ENCODE measurements at places on chromosomes 4 and X.

- DNase-seq, result no peak
Measured at GRCh38 chr4:190017357-190018200, 9.5 kb downstream of the FRG2 start.

GRCh38 chr4:4838051-4838935 lies 21.2 kb upstream of the MSX1 start:
- no peak for DNase-seq

- DNase-seq, result no peak
Measured at GRCh38 chrX:118178450-118178849, 61.8 kb upstream of the KLHL13 start.

DNA sequence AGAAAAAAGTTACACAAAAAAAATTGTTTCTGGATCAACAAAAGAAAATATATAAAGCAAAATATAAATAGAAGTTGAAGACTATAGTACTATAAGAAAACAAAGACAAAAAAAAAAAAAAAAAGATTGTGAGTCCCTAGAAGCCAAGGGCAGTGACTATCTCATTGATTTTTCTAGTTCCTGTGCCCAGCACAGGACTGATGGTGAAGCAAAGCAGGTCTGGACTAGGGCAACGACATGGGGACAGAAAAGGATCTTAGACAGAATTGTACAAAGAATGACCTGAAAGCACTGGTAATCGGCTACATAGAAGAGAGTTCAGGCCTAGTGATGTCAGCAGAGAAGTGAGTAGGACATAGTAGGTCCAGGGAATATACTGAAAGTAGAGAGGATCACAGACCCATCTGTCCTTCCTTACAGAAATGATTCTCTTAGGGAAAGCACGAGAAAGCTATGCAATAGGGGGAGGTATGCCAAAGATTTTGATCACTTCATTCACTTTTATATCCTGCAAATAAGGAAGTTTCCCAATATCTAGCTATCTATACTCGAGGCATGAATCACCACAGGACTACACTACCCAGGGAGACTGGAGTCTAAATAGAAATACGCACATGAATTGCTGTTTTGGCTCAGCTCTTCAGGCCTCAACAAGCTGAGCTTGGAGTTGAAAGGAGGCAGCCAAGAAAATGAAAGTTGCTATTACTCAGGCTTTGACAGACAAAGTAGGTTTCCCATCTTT lies 230.9 kb upstream of the GPC4 start:
- no peak for DNase-seq

DNA sequence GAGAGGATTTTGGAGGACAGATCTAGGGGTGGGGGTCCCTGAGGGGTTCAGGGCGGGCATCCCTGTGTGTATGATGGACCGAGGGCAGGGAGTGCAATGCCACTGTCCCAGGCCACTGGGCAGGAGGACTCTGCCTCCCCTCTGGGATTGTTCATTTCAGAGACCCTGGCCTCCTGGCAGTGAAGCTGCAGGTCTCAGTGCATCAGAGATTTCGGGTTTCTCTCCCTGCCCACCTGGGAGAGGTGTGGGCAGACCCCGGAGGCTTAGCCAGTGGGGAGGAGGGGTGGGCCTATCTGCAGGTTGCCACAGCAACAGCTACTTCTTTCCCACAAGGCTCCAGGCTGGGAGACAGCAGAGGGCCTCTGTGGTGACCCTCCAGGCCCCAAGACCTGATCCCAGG lies 80.1 kb upstream of the LRPAP1 start:
- no peak for DNase-seq

GRCh38 chr4:168716406-168717129 lies 219.7 kb downstream of the PALLD start:
- no peak for DNase-seq

GRCh38 chrX:106894392-106894909 lies 8.7 kb downstream of the RIPPLY1 start:
- DNase-seq, result no peak

GRCh38 chrX:24371391-24371972 lies 11.0 kb downstream of the SUPT20HL1 start:
- DNase-seq, result no peak

DNA sequence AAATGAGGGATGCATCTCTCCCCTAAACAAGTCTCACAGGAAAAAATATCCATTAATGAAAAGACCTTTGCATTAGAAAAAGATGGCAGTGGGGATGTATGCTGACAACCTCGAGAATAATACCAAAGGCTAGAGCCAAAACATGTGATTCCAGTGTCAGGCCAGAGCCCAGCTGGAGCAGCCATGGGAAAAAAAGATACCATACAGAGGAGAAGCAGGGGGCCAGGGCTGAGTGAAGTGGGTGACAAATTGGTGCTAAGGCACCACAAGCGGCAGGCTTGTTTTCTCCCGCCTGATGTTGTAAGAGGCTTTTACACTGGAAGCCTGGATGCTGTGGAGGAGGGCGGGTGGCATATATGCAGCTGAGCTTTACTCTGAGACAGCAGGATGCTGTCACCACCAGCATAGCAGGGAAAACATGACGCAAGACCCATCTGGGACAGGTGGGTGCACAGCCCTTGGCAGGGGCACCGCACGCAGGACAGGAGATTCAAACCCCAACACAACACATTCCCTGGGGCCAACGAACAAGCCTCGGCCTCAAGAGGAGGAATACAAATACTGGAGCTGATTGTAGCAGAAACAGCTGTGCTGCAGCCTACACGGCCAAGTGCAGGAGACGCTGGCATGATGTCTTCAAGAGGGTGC lies 91.9 kb downstream of the TSPAN5 start:
- peak; percentile 71 for DNase-seq

GRCh38 chr4:43718369-43718768 lies 730.2 kb downstream of the KCTD8 start:
- no peak for DNase-seq

DNA sequence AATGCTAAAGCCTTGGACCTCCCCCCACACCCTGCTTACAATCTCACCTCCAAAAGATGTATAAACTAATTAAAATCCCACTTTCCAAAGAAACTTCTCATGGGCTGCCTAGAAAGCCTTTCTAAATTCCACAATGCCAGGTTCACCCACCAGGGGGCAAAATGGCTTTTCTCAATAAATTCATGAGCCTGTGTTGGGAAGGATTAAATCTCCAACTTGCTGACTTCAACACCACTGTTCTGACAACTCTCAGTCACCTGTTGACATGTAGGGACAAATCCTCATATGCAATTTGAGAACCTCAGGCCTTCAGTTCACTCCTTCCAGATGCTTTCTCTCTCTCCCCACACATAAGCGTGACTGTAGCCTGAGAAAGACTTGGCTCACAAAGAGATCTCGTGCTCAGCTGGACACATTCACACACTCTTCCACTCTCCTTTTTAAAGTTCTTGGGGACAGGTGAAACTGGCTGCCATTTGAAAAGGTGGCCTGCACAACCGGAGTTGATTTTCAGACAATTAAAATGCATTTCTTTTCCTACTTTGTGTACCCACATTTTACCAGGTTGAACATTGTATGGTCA lies 88.6 kb upstream of the PRPS2 start:
- DNase-seq, result no peak

DNA sequence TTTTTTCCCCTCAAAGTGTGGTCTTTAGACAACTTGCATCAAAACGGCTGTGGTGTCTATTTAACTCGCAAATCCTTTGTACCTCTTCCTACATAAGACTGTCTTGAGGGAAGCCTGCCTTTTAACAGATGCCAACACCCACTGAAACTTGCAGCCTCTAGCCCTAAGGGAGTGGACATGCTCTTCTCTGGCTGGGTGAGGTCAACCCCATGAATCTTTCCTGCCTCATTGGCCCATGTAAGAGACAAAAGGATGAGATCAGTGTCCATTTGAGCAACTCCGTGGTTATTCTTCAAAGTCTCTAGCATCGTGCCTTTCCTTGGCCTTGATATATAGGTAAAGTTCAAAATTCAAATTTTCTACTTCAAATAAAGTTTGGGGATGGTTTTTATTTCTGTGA lies 134.7 kb downstream of the SHROOM3 start:
- DNase-seq, result no peak

DNA sequence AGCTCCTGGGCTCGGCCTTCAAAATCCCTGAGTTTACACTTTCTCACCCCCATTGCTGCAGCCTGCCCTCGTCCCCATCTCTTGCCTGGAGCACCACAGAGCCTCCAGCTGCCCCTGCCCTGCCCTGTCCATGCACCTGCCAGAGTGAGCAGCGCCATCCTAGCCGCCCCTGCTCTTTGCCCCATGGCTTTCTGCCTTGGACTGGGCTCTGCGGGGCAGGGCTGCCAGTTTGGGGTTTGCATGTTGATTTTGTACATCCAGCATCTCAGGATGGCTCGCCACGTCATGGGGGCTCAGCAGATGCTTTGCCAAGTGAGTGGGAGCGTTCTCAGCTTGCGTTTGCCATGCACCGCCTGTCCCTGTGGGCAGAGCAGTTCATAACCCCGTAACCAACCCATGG lies 67.1 kb upstream of the HGFAC start:
- no peak for DNase-seq

DNA sequence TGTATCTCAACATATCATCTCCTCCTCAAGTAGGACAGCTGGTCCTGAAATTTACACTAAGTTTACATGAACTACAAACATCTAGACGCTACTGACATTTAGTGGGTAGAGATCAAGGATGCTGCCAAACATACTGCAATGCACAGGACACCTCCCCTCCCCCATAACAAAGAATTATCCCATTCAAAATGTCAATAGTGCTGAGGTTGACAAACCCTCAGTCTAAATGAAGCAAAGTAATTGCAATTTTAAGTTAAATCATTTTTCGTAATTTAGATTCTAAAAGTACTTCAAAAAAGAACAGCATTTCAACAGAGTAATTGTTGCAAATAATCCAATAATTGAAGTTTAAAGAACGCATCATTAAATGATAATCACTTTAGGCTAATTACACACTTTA lies 1.2 kb downstream of the PRMT9 start:
- DNase-seq, result no peak

DNA sequence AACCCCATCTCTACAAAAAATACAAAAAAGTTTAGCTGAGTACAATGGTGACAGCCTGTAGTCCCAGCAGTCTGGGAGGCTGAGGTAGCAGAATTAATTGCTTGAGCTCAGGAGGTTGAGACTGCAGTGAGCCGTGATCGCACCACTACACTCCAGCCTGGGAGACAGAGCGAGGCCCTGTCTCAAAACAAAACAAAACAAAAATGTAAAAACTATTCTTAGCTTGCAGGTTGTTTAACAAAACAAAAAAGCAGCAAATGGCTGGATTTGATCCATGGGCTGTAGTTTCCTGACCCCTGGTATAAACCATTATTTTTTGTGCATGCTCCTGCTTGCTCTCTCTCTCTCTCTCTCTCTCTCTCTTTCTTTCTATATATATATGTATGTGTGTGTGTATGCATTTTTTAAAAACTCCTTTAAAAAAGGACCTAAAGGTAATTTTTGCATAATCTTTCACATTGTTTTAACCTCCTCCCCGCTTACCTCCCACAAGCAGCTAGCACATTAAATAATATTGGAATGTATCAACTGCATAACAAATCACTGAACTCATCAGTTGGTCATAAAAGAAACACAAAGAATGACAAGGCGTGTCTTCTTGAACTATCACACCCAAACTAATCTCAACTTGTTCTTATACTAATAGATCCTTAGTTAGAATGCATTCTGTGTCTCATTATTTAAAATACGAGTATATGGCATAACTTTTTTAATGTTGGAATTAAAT lies 4.8 kb downstream of the AREG start:
- no peak for DNase-seq

- no peak for DNase-seq
Measured at GRCh38 chr4:187362937-187363857, 632.4 kb upstream of the ZFP42 start.

DNA sequence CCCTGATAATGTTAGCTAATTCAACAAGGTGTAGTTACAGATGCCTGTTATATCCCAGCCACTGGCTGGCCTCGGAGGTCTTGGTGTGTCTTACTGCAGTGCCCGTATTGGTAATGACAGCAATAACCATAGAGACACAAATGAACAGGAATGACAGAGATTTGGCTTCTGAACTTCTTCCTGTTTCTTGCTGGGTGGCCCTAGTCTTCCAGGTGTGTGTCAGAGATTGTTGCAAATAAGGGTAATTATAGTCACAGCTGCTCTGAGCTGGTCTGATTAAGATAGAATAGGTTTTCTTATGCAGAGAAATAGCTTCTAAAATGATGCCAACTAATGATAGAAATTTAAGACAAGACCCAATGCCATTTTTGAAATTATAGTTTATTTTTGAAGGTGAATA lies 64.1 kb upstream of the MAD2L1 start:
- DNase-seq, result no peak

DNA sequence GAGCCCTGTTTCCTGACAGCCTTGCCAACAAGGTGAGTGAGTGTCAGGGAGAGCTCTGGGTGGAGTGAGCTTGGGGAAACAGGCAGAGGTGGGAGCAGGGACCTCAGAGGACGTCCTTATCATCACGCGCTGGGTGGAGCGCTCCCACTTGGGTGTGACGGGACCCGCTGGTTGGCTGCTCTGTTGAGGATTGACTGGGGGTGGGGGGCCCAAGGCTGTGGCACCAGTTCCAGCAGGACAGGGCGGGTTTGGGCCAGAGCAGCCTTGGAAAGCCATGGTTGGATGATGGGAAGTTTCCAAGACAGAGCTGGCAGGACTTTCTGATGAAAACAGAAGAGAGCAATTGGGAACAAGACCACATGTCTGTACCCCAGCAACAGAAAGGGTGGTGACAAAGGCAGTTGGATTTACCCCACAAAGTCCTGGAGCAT lies 3.0 kb upstream of the PCGF3 start:
- no peak for DNase-seq

DNA sequence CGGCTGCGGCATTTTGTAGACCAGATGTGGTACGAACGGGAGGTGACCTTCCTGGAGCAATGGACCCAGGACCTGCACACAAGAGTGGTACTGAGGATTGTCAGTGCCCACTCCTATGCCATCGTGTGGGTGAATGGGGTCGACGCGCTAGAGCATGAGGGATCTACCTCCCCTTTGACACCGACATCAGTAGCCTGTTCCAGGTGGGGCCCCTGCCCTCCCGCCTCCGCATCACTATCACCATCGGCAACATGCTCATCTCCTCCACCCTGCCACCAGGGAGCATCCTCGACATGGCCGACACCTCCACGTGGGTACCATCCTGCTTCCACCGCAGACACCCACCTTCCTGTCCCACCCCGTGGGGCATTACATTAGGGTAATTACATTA lies 46.2 kb downstream of the SMARCA5 start:
- no peak for DNase-seq

DNA sequence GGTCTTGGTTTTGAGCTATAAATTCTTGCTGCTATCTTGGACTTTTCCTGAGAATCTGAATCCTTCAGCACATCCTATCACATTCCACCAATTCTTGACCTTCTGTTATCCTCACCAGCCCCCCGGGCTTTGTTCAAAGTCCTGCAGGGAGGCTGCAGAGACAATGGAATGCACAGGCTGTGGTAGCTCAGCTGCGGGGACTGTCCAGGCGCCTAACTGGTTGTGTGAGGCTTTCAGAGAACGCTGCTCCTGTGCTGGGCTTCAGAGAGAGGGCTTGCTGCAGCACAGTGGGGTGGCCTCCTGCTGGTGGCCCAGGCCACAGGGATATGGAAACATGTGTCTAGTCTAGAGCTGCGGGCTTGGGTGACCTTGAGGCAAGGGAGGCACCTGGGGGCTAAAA lies 196.3 kb upstream of the GATB start:
- DNase-seq, result no peak

GRCh38 chr4:5921101-5921980 lies 28.5 kb upstream of the CRMP1 start:
- DNase-seq, result no peak

GRCh38 chr4:125262079-125262478 lies 52.7 kb upstream of the FAT4 start:
- no peak for DNase-seq

- DNase-seq, result no peak
Measured at GRCh38 chr4:107863850-107864371, 39.2 kb downstream of the SGMS2 start.

GRCh38 chr4:13906727-13907126 lies 279.2 kb upstream of the BOD1L1 start:
- no peak for DNase-seq

Data from nucleus accumbens (tissue), 56 donors.